ENCODE measurements at places on chromosomes 7 and 10.

GRCh38 chr7:101960985-101961708 lies 143.7 kb downstream of the CUX1 start:
- no peak for DNase-seq

DNA sequence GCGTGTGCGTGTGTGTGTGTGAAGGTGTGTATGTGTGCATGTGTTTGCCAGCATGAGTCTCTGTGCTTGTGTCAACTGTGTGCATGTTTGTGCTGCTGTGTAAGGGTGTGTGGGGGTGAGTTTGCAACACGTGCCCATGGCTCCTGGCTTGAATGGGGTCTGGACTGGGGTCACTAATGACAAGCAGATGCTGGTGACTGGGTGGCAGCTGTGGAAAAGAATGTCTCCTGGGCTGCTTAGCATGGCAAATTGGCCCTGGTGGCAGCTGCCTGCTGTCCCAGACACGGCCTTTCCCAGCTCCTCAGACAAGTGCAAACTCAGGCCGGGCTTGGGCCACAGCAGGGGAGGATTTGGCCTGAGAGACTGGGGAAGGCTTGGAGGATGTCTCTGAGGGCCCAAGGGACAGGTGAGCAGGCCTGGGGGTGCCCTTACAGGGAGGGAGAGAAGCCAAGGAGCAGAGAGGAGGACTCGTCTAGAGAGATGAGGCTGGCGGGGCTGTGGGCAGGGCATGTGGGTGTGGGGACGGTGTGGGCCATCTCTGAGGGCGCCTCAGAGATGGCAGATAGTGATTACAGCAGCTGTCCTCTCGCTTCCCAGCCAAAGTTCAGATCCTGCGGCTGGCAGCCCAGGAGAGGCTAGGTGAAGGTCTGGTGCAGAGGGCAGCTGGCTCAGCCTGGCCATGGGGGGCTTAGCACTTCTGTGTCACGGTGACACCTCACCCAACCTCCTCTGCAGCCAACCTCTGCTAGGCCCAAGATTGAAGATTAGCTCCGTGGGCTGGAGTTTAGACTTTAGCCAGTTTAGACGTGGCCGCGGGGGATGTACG lies 1.5 kb downstream of the AQP1 start:
- DNase-seq, result no peak

GRCh38 chr10:95356-96115 lies 39.7 kb upstream of the ZMYND11 start:
- no peak for DNase-seq

GRCh38 chr7:47377741-47378140 lies 204.2 kb downstream of the TNS3 start:
- DNase-seq, result no peak

GRCh38 chr10:132118366-132118765 lies 52.6 kb downstream of the JAKMIP3 start:
- DNase-seq, result no peak

GRCh38 chr7:48088559-48089045 lies 463 bp upstream of the UPP1 start:
- peak; percentile 49 for DNase-seq

GRCh38 chr10:52740913-52741675 lies 31.5 kb downstream of the MBL2 start:
- DNase-seq, result peak; percentile 72

DNA sequence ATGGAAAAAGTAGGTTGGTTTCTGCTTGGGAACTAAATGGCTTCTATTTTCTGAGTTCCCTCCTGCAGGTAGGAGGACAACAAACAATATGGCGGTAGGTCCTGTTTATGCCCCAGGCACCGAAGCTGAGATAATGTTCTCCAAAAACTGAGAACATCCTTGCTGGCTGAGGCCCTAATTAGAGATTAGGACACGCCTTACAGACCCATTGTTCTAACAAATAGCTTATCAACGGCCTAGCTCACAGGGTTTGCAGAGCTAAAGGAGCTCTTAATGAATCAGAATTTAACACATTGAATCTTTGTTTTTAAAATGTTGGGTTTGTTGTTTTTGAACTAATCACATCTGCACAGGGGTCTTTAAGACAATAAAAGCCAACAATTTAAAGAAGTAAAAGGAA lies 37.0 kb downstream of the HTR5A start:
- no peak for DNase-seq

Data from neural crest cell (in vitro differentiated cells).